ENCODE measurements at places on chromosomes 2 and 18. TPM values are rescaled to one million over a fixed set of nuclear protein-coding genes. Genes with fewer than 3 reads are reported as not detected.

Gene CDH20
- not detected for total RNA-seq

Gene APLF
- total RNA-seq = 2.8 TPM

Gene PTPRN
- not detected for total RNA-seq

Gene LYG2
- not detected for total RNA-seq

Gene FARSB
- total RNA-seq = 4.4 TPM

Gene MYO7B
- 1.3 TPM for total RNA-seq

Gene CXCR4
- 15.5 TPM for total RNA-seq

- no peaks in the 10 kb centered on the region for H3K36me3 ChIP-seq
- no peak for DNase-seq
- H3K4me1 ChIP-seq = no peaks in the 10 kb centered on the region
- H3K4me3 ChIP-seq = peak overlapping the region; percentile 82
- peak overlapping the region; percentile 76 for H3K27ac ChIP-seq
Observed at GRCh38 chr18:35042389-35043071, 1.3 kb downstream of the MAPRE2 start.

- DNase-seq = no peak
- H3K4me1 ChIP-seq = no peaks in the 10 kb centered on the region
- H3K4me3 ChIP-seq = no peak overlapping the region
- no peaks in the 10 kb centered on the region for H3K36me3 ChIP-seq
Observed at GRCh38 chr2:144642131-144642530, 122.2 kb upstream of the ZEB2 start.

DNA sequence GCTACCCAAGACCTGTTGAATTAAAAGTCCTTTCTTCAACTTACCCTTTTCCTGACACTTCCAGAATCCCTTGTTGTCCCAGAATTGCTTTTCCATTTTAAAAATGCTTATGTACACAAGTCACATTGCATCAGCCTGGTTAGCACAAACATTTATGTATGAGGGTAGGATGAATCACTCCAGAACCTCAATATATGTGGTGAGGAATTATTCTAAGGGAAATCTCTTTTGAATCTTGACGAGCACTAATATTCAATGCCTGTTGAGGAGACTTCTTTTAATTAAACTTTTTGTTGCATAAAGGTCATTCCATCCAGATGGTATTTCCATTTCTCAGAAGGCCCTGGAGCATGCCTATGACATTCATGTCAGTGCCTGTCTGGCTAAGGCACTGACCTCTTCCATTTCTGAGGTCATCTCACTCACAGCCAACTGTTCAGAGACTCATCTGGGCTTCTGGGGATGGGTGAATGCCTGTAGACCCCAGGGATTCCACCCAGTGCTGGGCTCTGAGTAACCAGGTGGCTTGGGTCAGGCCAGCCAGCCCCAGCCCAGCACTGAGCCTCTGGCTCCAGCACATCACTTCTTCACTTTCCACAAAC lies 28.2 kb downstream of the ACMSD start:
- H3K4me1 ChIP-seq = no peaks in the 10 kb centered on the region
- no peaks in the 10 kb centered on the region for H3K27me3 ChIP-seq
- no peaks in the 10 kb centered on the region for H3K36me3 ChIP-seq
- H3K27ac ChIP-seq = no peak overlapping the region

- no peak for DNase-seq
- no peaks in the 10 kb centered on the region for H3K36me3 ChIP-seq
- H3K27me3 ChIP-seq = no peaks in the 10 kb centered on the region
- peak overlapping the region; percentile 68 for H3K4me3 ChIP-seq
- peaks cover 21% of the 10 kb centered on the region for H3K4me1 ChIP-seq
Observed at GRCh38 chr2:163348857-163349380, 386.9 kb downstream of the FIGN start.

- H3K27ac ChIP-seq = no peak overlapping the region
- no peaks in the 10 kb centered on the region for H3K27me3 ChIP-seq
- H3K4me1 ChIP-seq = no peaks in the 10 kb centered on the region
- no peak for DNase-seq
Observed at GRCh38 chr2:140307532-140307931, 1527.3 kb upstream of the NXPH2 start.

GRCh38 chr2:60512062-60512622 lies 41.3 kb downstream of the BCL11A start:
- H3K27ac ChIP-seq = no peak overlapping the region
- H3K27me3 ChIP-seq = no peaks in the 10 kb centered on the region
- no peak overlapping the region for H3K4me3 ChIP-seq
- H3K36me3 ChIP-seq = no peaks in the 10 kb centered on the region
- no peaks in the 10 kb centered on the region for H3K4me1 ChIP-seq

DNA sequence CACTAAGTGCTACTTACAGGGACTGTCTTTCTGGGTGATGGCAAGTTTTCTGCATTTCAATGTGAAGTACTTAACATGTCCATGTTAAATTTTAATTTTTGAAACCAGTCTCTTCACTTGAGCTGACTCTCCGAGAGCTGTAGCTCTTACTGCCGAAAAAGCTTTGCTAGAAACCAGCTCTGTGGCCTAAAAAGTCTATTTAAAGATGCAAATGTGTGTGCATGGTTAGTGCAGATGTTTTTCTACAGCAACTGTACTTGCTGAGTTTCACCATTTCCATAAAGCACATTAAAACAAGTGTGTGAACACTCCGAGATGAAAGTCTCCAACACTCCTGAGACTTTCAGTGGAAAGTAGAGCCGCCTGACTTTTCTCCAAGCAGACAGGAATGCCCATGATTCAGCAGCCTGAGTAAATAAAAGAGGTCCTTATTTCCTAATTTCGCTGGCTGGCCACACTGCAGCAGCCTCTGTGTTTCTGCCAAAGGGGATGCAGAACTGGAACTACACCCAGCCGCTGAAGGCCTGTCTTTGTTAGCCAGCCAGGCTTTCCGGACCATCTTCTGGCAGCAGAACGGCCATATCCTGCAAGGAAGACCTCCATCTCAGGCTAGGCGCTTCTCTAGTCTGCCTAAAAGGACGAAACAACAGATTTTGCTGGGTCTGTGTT lies 121.2 kb downstream of the ZNF521 start:
- H3K4me1 ChIP-seq = peaks cover 21% of the 10 kb centered on the region
- H3K27me3 ChIP-seq = no peaks in the 10 kb centered on the region
- no peaks in the 10 kb centered on the region for H3K36me3 ChIP-seq
- H3K4me3 ChIP-seq = no peak overlapping the region

- H3K4me1 ChIP-seq = peaks cover 23% of the 10 kb centered on the region
- H3K27ac ChIP-seq = no peak overlapping the region
- DNase-seq = no peak
- no peak overlapping the region for H3K4me3 ChIP-seq
Observed at GRCh38 chr2:105749583-105750400, 5.1 kb downstream of the NCK2 start.

- H3K27me3 ChIP-seq = no peaks in the 10 kb centered on the region
- DNase-seq = no peak
- no peaks in the 10 kb centered on the region for H3K4me1 ChIP-seq
- H3K4me3 ChIP-seq = no peak overlapping the region
- H3K27ac ChIP-seq = no peak overlapping the region
Observed at GRCh38 chr2:69020496-69021426, 7.8 kb downstream of the ANTXR1 start.

GRCh38 chr2:88865801-88866371 lies 174.4 kb downstream of the RPIA start:
- H3K27ac ChIP-seq = no peak overlapping the region
- no peak overlapping the region for H3K4me3 ChIP-seq
- no peak for DNase-seq

DNA sequence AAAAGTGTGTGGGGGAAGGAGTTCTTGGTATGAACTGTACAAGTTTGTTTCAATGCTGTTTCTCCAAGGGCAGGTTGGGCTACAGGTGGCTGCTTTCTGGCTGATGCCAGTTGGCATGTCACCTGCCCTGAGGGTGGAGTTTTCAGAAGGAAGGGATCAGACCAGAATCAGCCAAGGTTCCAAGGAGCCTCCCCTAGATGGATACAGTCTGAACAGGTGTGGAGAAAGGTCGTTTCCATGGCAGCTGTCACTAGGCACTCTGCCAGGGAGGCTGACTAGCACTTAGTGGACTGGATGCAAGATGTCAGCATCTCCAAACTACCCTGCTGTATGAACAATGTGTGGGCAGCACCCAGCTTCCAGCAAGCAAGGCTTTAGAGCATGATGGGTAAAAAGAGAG lies 444.4 kb upstream of the HNRNPA3 start:
- DNase-seq = no peak
- no peaks in the 10 kb centered on the region for H3K27me3 ChIP-seq
- H3K4me3 ChIP-seq = no peak overlapping the region
- H3K4me1 ChIP-seq = no peaks in the 10 kb centered on the region
- H3K36me3 ChIP-seq = no peaks in the 10 kb centered on the region
- H3K27ac ChIP-seq = no peak overlapping the region

GRCh38 chr2:166957686-166958085 lies 69.4 kb downstream of the XIRP2 start:
- no peak for DNase-seq
- H3K27ac ChIP-seq = no peak overlapping the region
- no peak overlapping the region for H3K4me3 ChIP-seq
- no peaks in the 10 kb centered on the region for H3K4me1 ChIP-seq
- no peaks in the 10 kb centered on the region for H3K27me3 ChIP-seq

DNA sequence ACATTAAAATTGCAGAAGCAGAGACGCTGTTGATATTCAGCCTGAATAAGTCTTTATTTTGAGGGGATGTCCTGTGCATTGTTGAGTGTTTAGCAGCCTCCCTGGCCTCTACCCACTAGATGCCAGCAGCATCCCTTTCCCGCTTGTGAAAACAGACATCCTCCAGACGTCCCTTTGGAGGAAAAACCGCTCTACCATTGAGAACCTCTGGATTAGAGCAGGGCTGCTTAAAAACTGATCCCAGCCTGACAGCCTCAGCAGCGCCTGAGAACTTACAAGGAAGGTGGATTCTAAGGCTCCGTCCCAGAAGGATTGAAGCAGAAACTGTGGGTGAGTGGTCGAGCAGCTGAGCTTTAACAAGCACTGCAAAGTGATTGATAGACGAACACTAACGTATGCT lies 349.7 kb downstream of the CYRIA start:
- H3K27me3 ChIP-seq = no peaks in the 10 kb centered on the region
- H3K36me3 ChIP-seq = no peaks in the 10 kb centered on the region
- H3K4me1 ChIP-seq = no peaks in the 10 kb centered on the region
- no peak overlapping the region for H3K4me3 ChIP-seq
- H3K27ac ChIP-seq = no peak overlapping the region

GRCh38 chr2:226489775-226490541 lies 309.7 kb downstream of the IRS1 start:
- H3K4me1 ChIP-seq = no peaks in the 10 kb centered on the region
- no peak overlapping the region for H3K4me3 ChIP-seq
- DNase-seq = no peak
- H3K27me3 ChIP-seq = no peaks in the 10 kb centered on the region
- no peak overlapping the region for H3K27ac ChIP-seq

DNA sequence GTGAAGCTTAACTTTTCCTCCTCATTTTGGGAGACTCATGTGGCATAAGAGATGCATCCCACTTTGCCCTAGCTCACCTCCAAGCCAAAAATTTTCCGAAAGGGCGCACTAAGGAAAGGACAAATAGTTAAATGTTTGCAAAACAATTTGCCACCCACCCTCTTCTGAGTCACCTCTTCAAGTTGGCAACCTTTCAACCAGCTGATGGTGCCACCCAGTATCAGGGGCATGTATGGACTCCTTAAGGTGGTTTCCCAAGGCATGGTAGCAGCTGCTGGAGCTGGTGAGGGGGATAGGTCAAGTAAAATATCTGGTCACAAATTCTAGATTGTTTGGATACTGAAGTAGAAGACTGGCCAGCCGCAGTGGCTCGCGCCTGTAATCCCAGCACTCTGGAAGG lies 17.2 kb upstream of the ITGAV start:
- no peaks in the 10 kb centered on the region for H3K27me3 ChIP-seq
- H3K4me3 ChIP-seq = no peak overlapping the region
- DNase-seq = no peak

DNA sequence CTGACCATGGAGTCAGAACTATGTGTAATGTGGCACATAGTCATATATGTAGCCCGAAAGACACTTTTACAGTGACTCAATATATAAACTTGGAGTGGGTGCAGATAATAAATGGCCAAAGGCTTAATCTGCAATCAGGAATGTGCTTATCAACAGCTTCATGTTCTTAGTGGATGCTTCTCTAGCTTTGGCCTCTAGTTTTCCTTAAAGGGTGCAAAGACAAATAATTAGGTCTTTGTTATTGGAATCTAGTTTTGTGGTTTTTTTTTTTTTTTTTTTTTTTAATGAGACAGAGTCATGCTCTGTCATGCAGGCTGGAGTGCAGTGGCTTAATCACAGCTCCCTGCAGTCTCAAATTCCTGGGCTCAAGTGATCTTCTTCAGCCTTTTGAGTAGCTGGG lies 625.6 kb downstream of the EPHA4 start:
- no peak overlapping the region for H3K27ac ChIP-seq
- no peaks in the 10 kb centered on the region for H3K36me3 ChIP-seq
- H3K27me3 ChIP-seq = no peaks in the 10 kb centered on the region
- no peak overlapping the region for H3K4me3 ChIP-seq

DNA sequence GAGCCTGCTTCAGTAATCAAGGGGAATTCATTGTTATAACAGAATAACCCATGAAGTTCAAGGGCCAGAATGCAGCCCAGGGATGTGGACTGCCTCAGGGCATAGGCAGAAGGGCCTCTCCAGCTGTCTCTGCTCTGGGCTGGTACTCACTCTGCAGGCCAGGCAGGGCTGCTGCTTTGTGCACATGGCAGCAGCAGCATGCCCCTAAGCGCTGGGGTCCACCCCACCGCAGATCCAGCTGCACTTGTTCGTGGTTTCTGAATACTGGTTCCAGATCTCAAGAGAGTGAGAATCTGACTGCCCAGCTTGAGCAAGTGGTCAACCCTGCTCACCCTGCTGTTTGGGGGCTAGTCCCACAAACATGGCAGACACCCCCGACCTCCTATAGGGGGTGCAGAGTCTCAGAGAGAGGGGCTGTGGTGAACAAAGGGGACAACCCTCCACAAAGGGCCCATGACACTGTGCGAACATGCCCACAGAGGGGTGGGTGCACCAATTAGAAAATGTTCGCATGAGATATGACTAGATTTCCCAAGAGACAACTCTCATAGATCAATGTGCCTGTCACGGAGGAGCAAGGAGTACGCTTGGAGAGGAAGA lies 87.3 kb downstream of the ACTR3 start:
- H3K4me1 ChIP-seq = no peaks in the 10 kb centered on the region
- H3K4me3 ChIP-seq = no peak overlapping the region
- no peak for DNase-seq
- no peak overlapping the region for H3K27ac ChIP-seq
- H3K36me3 ChIP-seq = no peaks in the 10 kb centered on the region

DNA sequence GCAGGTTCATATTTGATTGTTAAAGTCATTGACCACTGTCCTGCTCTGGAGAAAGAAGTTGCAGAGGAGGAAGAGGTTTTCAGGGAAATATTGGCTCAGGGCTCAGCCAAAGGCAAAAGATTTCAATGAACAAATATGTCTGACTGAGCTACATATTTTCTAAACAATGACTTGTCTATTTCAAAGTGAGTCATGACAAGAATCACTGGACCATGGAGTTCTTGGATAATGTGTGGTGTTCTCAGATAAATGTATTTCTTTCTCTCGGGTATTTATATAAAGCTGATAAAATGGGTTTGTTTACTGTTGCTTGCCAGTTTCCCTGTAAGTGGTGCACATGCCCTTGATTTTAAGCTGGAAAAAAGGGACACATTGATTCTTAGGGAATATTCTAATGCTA lies 34.3 kb upstream of the RMP24 start:
- H3K36me3 ChIP-seq = no peaks in the 10 kb centered on the region
- H3K4me3 ChIP-seq = no peak overlapping the region
- H3K4me1 ChIP-seq = no peaks in the 10 kb centered on the region
- no peak for DNase-seq
- no peak overlapping the region for H3K27ac ChIP-seq

GRCh38 chr2:236867441-236868260 lies 218.0 kb upstream of the COPS8 start:
- H3K36me3 ChIP-seq = no peaks in the 10 kb centered on the region
- H3K27me3 ChIP-seq = no peaks in the 10 kb centered on the region
- H3K27ac ChIP-seq = no peak overlapping the region
- H3K4me1 ChIP-seq = no peaks in the 10 kb centered on the region
- DNase-seq = peak; percentile 19
- H3K4me3 ChIP-seq = no peak overlapping the region

GRCh38 chr2:149651229-149651628 lies 63.7 kb upstream of the MMADHC start:
- H3K4me3 ChIP-seq = no peak overlapping the region
- no peaks in the 10 kb centered on the region for H3K27me3 ChIP-seq

Measured in ascending aorta (tissue), 2 donors.